ENCODE measurements at places on chromosomes 1 and 21.

- DNase-seq: no peak
Observed at GRCh38 chr1:168179438-168180147, 831 bp downstream of the TIPRL start.

DNA sequence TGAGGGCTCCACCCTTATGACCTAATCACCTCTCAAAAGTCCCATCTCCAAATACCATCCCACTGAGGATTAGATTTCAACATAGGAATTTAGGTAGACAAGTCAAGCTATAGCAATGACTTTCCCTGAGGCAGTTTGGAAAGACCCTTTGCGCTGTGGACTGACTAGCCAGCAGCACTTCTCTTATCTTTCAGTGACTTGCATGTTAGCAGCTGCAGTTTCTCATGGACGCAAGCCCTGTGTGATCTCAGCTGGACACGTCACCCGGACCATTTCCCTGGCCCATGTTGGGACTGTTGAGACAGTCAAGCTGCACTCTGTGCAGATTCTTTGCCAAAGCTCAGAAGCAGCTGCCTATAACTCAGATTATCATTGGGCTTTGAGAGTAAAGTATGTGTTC lies 408.1 kb upstream of the USP24 start:
- DNase-seq: no peak

GRCh38 chr1:172637522-172637921 lies 21.4 kb upstream of the FASLG start:
- peak; percentile 33 for DNase-seq

DNA sequence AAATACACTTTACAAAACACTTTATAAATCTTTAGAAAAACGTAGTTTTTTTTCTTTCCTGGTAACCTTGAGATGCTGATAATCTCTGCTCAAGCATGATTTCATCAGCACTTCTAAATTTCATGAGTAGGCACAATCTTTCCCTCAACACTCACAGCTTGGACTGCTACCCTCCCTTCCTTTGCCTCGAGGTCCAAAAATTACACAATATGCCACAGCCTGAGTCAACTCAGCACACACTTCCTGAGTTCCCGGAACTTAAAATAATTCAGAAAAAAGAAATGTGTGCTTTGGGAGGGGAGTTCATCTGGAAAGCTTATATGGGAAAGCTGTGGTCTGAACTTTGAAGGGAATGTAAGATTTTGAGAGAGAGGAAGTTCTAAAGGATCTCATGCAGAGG lies 5.9 kb downstream of the CLCA2 start:
- DNase-seq: peak; percentile 90

DNA sequence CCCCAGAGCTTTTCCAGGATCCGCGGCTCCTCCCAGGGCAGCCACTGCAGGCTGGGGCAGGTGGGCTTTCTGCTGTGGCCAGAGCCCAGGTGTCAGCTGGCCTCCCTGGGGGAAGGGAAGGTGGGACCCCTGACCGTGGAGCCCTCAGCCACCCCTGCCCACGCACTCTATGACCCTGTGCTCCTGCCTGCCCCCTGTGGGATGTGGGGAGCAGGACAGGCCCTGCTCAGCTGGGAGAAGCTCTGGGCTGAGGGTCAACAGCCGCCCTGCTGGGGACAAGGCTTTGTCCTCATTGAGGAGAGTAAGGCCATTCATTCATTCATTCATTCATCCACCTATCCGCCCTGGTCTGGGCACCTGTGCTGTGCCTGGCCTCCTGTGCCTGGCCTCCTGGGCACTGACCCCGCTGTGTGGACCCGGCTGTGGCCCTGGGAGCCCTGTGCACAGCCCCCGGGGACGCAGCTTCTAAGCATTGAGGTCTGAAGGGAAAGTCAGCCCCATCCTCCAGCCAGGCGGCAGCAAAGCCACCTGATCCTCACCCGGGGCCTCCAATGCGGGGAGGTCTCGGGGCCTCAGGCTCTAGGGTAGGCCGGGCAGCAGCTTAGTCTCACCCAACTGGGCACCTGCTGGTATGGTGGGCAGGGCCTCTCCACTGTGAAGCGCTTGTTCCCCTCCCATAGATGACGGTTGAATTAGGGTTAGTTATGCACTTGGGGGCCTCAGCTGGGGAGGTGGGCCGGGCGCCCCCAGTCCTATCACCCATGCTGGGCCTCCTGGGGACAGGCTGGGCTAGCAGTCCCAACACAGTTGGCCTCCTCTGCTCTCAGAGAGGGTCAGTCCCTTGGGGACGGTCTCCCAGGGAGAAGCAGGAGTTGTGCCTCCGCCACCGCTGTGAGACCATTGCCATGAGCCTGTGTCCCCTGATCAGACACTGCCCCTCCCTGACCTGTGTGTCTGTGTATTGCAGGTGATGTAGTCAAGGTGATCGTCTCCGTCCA lies 6.0 kb downstream of the TNFRSF14 start:
- no peak for DNase-seq

- DNase-seq: no peak
Observed at GRCh38 chr1:31624309-31624708, 6.8 kb downstream of the HCRTR1 start.

DNA sequence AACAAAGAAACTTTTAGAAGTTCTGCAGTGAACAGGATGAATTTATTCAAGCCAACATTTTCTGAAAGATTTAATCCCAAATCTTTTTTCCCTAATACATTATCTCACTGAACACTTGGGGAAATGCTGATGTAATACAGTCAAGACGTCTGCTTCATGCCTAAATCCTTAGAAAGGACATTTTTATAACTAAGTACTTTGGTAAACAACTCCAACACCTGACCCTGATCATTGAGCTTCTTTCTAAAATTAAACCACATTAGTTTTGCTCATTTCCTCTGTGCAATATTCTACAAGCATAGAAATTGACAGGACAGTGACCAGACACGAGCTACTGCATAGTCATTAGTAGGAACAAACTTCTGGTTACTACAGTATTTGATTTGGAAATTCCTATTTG lies 183.5 kb downstream of the TPR start:
- no peak for DNase-seq

GRCh38 chr1:11352816-11353799 lies 80.1 kb downstream of the UBIAD1 start:
- DNase-seq: no peak

DNA sequence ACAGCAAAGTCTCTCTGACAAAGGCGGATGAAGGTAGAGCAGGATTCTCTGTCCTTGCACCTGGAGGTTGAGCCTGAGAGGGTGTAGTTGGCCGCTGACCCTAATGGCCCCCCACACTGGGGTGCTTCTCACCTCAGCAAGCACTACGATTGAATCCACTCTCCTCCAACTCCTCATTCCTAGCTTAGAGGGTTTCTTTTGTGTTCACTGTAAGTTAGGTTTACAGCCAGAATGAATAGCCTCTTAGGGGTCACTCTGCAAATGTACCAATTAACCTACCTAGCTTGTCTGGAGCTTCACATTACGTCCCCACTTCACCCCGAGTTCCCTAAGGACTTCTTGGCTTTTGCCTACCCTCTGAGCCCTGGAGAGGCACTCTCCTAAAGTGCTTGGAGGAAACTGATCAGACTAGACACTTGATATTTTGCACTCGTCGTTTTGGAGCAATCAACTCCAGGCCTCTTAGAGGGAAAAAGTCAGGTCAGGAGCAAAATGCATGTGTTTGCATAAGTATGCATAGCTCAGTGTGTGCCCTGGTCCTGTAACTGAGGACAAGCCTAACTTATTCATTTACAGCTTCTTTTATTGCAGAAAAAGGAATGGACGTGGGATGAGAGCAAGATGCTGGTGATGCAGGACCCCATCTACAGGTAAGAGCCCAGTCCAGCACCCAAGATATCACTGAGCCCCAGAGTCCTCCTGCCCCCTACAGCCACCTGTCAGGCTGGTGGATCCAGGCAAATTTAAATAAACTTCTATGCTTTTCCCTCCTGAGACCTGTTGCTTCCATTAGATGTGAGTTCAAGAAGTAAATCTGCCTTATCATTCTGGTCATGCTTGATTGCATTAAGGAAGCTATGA lies 76.4 kb downstream of the SPATA46 start:
- no peak for DNase-seq
